T-helper 1 cell (primary cell): ENCODE measurements at places on chromosomes 11 and 22.

DNA sequence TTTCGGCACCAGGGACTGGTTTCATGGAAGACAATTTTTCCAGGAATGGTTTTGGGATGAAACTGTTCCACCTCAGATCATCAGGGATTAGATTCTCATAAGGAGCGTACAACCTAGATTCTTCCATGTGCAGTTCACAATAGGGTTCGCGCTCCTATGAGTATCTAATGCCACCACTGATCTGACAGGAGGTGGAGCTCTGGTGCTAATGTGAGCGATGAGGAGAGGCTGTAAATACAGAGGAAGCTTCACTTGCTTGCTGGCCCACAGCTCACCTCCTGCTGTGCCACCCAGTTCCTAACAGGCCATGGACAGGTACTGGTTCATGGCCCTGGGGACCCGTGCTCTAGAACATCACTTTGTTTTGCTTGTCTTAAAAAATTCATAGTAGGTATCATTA lies 41.8 kb upstream of the AMPD3 start:
- peak; percentile 23 for DNase-seq

DNA sequence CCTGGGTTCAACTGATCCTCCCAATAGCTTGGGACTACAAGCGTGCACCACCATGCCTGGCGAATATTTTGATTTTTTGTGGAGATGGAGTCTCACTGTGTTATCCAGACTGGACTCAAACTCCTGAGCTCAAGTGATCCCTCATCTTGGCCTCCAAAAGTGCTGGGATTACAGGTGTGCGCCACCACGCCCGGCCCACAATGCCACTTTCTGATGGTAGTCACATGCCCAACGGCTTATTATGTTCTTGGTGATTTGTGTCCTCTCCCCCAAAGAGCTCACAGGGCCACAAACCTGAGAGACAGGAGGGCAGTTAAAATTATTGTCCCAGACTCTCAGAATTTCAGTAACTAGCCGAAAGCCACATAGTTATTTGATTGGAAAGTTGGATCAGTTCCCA lies 9.6 kb downstream of the GRIK4 start:
- no peak for DNase-seq

DNA sequence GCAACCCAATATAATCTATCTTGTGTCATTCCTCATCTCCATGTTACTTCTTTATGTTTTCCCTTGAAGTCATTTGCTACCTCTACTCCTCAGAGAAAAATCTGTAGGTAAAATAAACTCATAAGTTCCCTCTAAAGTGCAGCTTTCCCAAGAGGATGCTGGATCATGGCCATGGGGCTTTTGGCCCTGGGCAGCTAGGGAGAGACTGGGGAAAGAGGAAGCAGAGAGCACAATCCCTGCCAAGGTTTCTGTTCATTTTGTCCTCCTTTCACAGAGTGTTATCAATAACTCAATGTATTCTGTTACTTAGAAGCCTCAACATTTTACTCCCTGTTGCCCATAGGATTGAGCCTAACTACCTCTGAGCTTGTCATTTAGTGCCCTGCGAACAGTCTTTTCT lies 9.0 kb downstream of the RNF121 start:
- no peak for DNase-seq

DNA sequence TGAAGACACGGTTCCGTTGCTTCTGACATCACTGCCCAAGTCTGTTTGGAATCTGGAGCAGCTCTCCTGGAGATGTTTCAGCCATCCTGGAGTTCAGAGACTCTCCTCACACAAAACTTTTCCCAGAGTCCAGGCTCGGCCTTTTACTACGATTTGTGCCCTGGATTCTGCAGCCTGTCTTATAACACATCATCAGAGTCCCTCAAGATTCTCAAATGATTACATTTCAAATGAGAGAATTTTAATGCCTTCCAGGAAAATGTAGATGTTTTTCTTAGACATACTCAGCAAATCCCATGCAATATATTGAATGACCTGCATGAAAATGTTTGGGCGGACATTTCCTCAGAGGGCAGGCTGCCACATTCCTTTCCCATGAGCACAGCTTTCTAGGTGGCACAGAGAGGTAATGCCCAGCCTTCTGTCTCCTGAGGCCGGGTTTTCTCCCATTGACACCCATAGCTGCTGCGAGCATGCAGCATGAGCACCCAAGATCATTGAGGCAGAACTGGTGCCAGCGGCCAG lies 129.1 kb downstream of the SNX19 start:
- DNase-seq, result no peak

DNA sequence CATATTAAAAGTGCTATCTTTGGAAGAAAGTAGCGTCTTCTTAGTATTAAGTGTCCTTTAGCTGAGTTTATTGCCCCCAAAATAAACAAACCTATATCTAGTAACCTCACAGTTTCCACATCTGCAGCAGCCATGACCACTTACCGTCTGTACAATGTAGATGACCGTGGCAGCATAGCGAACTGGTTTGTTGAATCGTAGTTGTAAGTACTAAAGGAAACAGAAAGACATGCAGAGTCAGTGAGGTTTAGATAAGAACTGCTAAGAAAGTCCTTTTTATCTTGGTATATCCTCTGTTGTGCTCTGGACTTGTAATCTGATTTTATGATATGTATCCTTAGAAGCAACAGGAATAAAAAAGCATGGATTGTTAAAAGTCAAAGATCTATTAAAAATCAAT lies 9.4 kb downstream of the SLC5A12 start:
- DNase-seq, result no peak

DNA sequence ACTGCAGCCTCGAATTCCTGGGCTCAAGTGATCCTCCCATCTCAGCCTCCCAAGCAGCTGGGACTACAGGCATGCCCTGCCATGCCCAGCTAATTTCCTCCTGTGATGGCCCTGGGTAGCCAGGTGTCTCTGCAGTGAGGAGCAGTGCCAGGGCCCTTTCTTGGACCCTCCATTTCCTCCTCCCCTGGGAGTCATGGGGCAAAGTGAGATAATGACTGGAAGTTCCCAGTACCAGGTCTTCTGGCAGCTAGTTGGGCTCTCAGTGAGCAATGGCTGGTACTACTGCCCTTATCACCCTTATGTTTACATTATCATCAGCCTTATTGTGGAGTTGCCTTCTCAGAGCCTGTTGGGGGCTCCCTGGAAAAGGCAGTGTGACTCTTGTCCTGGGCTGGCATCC lies 17.6 kb downstream of the DAGLA start:
- DNase-seq, result no peak

- DNase-seq, result no peak
Measured at GRCh38 chr22:38798496-38798895, 4.6 kb upstream of the DNAL4 start.

GRCh38 chr11:21604564-21604963 lies 588.3 kb upstream of the ANO5 start:
- DNase-seq, result no peak

GRCh38 chr22:30436196-30436595 lies 10.6 kb downstream of the MTFP1 start:
- DNase-seq, result no peak

- no peak for DNase-seq
Measured at GRCh38 chr11:47720651-47721050, 5.5 kb upstream of the AGBL2 start.

- DNase-seq, result no peak
Measured at GRCh38 chr11:107683807-107684206, 28.0 kb downstream of the SLN start.
